ENCODE measurements at places on chromosomes 2 and 18.

DNA sequence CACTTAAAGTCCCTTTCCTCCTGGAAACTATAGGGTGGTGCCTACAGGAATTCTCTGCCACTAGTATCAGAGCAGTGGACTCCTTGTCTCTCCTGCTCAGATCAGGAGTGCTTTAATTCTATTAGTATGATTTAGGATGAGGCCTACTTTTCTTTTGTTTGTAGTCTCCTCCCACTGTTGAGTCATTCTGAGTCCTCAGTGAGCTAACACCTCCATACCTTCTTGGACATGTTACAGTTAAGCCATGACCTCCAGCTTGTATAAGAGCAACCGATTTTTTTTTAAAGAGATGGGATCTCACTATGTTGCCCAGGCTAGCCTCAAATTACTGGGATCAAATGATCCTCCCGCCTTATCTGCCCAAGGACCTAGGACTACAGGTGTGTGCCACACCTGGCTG, 48.7 kb upstream of the OTOF start:
- DNase-seq, result no peak

DNA sequence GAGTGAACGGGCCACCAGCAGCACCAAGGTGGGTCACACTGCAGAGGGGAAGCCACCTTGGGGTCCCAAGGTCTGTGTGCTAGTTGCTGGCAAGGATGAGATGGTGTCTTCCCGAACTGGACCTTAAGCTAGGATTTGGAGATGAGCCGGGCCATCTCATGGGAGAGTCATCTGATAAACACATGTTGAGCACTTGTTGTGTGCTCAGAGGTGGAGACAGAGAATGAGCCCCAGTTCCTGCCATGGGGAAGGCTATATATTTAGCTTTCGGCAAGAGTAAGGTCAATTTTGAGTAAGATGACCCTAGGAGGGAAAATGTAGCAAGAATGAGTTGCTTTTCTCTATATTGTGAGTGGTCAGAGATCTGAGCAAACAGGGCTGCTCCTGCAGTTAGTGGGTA, 41.4 kb upstream of the RPL31 start:
- DNase-seq, result no peak

GRCh38 chr2:203835892-203836800, 31.4 kb upstream of the CTLA4 start:
- DNase-seq, result no peak

DNA sequence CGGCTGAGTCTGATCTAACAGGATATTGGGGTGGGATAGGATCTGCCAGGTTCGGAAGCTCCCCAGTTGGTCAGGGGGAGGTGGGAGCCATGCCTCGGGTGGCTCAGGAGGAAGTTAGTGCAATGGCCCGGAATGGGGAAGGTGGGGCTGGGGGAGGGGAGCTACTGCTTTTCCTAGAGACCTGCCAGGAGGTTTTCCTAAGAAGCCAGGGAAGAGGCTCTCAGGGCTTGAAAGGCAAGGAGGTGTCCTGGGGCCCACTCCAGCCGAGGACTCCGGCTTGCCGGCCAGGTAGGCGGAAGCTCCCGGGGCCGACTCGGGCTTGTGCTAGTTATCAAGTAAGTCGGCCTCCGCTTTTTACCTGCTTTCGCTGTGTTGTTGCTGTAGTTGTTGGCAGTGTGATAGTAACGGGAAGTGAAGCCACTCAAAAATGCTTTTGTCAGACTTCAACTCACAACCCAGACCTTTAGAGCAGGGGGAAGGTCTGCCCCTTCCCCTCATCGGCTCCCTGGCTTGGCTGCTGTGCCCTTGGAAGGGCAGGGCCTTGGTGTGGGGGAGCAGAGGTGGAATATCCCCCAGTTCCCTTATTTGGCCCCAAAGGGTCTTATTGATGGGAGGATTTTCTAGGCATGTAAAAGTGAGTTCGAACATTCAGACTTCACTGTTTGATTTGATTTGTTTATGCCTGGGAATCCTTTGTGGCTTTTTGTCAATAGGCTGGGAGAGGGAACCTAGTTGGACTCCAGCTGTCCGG, 5.4 kb downstream of the GDF7 start:
- DNase-seq, result no peak

GRCh38 chr2:33289961-33290360, 186.5 kb upstream of the RASGRP3 start:
- no peak for DNase-seq

GRCh38 chr2:237327175-237327950, 86.6 kb downstream of the COL6A3 start:
- DNase-seq, result no peak

DNA sequence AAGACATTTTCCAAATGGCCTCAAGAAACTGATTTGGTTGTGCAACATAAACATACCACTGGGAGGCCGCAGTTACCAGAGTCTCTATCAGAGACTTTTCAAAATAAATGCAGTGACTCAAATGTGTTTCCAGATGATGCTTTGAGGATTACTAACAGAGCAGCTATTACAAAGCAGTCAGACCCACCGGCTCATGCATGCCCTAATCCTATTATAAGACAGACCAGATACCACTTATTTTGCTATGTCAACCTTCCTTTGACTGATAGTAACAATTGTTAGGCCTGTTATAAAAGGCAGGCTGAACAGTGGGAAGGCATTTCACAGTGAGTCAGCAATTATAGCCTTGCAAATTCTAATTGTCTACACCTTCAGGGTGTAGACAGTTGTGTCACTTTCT, 217.7 kb downstream of the LRRTM1 start:
- no peak for DNase-seq

DNA sequence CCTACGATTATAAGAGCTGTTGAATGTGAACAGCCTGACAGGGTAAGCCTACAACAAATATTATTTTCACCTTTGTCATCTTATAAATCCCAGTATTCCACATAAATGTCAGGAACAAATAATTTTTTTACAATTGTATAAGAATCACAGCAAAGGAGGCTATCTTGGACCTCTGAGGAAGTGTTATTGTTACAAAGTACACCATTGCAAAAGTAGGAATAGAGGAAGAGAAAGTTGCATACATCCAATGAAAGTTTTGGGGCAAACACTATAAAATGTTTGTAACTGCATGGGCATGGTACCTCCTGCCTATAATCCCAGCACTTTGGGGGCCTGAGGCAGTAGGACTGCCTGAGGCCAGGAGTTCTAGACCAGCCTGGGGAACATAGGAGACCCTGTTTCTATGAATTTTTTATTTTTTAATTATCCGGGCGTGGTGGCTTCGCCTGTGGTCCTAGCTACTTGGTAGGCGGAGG, 715 bp upstream of the MEMO1 start:
- no peak for DNase-seq

GRCh38 chr2:85727798-85728197, 26.0 kb upstream of the ATOH8 start:
- DNase-seq, result no peak

GRCh38 chr2:42085706-42086487, 38.1 kb downstream of the PKDCC start:
- DNase-seq, result peak; percentile 50

DNA sequence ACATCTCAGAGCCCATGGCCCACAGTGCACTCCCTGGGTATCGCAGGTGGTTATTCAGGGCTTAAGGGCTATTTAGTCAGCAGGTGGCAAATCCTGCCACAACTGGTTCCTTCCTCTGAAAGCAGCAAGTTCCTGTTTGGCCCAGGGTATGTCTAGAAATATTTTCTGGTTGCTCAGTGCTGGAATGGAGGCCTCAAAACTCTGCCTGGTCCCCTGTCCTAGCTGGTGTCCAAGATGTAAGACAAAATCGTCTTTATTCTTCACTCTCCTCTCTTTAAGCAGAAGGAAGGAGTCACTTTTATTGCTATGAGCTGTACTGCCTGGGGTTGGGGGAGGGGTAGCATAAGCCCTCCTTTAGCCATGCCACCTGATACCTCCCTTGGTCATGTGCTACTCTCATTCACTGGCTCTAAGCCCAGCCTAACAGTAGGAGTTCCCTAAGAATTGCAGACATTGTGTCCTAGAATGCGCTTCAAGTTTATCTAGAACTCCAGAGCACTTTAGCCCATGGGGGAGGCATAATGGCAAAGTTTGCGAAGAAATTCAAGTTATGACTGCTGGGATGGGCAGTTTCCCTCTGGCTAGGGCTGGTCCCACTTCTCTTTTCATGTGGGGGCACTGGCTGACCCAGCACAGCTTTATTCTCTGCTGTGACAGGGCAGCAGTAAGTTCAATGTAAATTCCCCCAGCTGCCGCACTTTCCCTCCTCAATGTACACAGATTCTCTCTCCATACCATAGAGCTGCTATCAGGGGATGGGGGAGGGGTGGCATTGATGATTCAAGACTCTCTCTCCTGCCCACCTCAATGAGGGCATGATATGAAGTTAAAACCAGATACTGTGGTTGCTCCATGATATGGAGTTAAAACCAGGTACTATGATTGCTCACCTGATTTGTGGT, 27.1 kb upstream of the CWC22 start:
- peak; percentile 70 for DNase-seq

GRCh38 chr2:213104092-213104902, 47.1 kb downstream of the IKZF2 start:
- no peak for DNase-seq

DNA sequence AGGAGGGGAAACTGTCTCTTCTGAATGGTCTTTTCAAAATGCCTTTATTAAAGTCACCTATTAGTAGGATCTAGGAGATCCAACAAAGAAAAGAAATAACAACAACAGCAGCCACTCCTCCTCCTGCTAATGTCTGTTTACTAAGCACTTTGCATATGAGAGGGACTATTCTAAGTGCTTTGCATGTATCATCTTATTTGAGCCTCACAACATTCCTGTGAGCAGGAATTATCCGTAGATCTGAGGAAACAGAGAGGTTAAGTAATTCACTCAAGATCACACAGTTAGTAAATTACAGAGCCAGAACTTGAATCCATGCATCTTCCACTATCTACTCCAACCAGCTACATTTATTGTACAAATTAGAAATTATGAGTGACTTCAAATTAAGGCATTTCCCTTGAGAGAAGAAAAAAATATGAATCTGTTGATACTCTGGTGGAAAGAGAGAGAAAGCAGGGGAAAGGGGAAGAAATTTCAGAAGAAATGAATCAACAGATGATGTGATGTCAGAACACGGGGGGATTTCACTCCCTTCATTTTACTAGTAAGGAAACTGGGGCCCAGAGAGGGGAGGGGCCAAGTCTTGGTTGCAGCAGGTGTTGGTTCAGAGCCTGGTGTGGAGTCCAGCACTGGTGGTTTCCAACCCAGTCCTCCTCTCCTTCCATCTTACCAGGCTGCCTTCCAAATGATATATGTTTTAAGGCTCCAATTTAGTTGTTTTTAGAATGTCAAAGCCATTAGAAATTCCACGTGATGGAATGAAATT, 49.7 kb downstream of the TSN start:
- DNase-seq, result no peak

GRCh38 chr2:238427435-238428162, 872 bp downstream of the ASB1 start:
- no peak for DNase-seq

DNA sequence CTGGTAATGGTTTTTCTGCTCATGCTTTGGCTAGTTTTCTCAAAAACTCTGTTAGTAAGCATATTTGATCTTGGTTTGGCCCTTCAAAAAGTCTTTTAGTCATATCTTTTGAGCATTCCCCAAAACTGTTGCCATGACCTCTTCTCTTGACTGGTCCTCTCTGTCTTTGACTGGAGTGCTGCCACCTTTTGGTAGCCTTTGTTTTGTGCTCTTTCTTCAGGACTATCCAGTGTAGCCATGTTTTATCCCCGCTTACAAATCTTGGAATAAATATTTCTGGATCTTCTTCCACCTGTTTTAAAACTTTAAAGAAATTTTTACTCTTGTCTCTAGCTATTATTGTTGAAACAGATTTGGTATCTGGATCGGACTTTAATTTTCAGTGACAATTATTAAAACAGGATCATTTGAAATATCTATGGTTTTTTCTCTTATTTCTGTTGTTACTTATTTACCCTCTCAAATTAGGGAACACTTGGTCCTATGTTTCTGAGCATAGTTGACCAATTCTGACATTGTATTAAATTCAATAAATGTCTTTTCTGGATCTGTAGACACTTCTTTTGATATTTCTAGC, 965 bp upstream of the ELOA2 start:
- DNase-seq, result no peak

DNA sequence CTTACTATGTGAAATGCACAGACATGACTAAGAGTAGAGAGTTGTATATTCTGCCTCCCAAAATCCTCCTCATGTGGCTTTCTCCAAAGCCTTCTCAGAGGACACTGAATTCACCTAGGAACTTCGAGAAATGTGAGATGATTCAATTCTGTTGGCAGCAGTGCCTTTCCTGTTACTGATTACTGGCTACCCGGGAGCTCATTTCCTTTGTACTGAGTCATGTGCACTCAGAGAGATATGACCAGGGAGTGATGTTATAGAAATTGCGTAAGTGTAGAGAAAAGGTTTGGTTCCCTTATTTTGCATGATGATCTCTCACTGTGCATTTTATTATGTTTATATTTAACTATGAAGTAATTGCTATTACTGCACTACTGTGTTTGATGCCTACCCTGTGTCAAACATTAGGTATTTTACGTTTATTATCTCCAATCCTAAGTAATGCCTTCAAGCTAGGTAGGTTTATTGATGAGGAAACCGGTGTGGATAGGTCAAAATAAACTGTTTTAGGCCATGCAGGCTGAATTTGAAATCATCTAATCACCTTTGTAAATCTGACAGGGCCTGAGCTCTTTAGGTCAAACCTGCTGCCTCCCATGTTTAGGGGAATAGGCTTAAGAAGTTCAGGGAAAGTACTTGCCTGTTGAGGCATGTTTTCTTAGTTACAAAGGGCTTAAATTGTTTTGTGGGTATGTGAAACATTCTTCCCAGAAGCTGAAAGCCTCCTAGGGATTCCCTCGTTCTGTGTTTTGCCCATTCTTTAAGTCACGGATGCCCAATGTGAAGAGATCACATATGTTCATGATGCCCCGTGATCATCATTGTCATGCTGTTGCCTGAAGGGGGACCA, 86.8 kb downstream of the FMNL2 start:
- DNase-seq, result peak; percentile 99

- peak; percentile 66 for DNase-seq
These were observed 22.3 kb downstream of the EFEMP1 start for GRCh38 chr2:55901322-55901721.

DNA sequence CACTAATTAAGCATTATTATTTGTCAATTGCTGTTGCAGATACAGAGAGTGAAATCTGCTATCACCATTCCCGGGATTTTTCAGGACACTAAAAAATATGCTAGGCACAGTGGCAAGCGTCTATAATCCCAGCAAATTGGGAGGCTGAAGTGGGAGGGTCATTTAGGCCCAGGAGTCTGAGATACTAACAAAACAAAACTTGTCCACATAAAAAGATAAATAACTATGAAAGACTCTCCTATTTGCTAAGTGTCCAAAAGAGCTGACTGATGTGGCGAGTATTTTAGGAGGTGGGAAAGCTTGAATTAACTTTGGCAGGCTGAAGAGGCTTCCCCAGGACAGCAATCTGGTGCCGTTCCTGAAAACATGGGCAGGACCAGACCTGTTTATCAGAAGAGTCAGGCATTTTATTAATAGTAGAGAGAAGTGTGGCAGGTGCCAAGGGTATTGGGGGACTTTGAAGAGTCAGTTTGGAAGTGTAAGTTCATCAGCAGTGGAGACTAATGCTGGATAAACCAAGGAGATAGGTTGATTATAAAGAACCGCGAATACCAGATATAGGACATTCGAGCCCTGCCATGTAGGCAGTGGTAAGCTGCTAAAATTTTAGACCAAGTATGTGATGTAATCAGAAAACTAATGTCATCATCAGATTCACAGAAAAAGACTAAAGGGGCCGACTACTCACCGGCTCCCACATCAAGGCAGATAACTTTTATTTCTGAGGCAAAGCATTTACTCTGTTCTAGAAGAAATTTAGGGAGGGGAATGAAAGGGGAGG, 201.8 kb downstream of the EPHA4 start:
- DNase-seq, result no peak
